ENCODE measurements at places on chromosomes 3 and 15.
A peak's percentile ranks its signal among the peaks of the same experiment; 100 is the strongest.

DNA sequence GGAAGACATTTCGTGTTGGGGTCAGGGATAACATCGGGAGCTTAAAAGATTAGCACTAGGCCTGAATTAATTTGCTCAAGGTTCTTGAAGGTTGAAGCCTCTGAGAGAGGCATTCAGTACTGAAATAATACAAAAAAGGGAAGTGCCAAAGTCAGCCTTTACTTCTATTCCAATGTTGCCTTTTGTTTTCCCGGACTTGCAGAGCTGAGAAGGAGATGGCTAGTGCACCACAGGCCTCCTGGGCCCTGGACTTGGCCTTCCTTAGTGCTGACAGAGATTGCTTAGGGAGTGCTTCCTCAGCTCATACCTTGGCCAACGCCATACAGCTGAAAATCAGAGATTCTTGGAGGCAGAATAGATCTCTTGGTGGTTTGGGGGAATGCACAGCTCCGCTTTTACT is 333.6 kb upstream of the TBL1XR1 start:
- H3K4me1 ChIP-seq = peaks cover 8% of the 10 kb centered on the region
- no peaks in the 10 kb centered on the region for H3K27me3 ChIP-seq
- DNase-seq = no peak
- H3K4me3 ChIP-seq = no peak overlapping the region
- no peak overlapping the region for H3K27ac ChIP-seq

DNA sequence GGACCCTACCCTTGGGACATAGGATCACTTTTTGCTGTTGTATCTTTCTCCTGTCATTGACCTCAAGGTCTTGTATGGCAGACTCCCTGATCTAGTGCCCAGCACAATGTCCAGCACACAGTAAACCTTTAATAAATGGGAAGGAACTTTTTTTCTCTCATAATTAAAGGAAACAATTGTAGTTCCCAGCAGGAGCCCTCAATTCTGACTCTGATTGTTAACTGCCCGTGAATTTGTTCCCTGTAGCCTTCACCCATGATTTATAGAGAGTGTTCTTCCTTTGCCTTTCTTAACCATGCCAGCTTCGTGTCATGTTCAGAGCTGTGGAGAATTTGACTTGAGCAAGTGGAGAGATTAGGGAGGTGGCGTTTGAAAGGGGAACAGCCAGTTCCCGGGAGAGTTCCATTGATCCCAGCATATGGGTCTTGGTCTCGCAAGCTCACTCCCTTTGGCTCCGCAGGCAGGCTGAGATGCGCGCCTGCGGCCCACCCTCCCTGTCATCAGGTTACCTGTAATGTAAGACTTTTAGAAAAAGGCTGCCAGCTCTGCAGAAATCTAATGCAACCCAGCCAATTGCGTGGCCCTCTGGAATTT is 182.6 kb downstream of the TP63 start:
- H3K4me1 ChIP-seq = peaks cover 2% of the 10 kb centered on the region
- H3K36me3 ChIP-seq = no peaks in the 10 kb centered on the region
- H3K4me3 ChIP-seq = no peak overlapping the region
- H3K27ac ChIP-seq = no peak overlapping the region

DNA sequence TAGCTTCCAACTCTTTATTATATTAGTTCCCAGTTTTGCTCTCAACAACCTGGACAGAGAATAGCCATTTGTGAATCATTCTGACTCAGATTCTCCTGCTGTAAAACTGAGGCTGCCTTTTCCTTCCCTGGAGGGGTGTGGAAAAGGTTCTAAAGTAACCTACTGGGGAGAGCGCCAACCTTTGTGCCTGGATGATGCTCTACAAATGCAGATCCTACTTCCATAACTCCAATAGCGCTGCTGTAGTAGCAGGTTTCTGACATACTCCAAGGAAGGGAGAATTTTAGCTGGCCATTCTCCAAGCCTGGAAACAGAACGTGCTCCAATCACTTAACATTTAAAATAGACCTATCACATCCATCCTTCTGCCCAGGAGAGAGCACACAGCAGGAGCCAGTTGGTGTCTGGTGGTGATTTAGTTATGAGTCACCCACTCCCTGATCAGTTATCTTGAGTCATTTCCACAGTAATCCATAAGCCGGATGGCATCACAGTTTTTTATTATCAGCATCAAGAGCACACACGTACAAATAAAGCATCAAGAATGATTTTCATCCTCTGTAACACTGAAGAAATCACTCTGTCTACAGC is 38.3 kb downstream of the MYH15 start:
- peak; percentile 95 for DNase-seq
- peaks cover 8% of the 10 kb centered on the region for H3K4me1 ChIP-seq
- H3K36me3 ChIP-seq = no peaks in the 10 kb centered on the region
- peak overlapping the region; percentile 41 for H3K27ac ChIP-seq

GRCh38 chr3:112117841-112118571 is 15.0 kb downstream of the GCSAM start:
- no peak overlapping the region for H3K27ac ChIP-seq
- no peaks in the 10 kb centered on the region for H3K4me1 ChIP-seq
- DNase-seq = no peak

DNA sequence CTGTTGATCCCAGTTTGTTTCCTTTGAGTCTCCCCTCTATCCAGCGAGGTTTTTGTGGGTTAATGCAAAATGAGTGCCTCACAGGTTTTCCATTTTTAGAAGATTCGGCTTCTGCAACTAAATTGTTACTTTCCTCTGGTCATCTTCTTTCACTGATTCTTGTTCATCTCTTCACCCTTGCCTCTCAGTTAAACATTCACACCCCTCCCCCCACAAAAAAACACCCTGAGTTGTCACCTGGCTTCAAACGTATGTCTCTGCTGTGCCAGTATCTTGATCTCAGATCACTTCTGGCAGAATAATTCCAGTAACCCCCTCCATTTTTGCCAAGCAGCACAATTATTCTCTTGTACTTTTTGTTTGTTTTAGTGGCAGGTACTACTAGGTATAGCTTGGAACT is 12.3 kb upstream of the CLDN16 start:
- DNase-seq = no peak
- H3K27me3 ChIP-seq = no peaks in the 10 kb centered on the region
- H3K36me3 ChIP-seq = no peaks in the 10 kb centered on the region
- no peak overlapping the region for H3K4me3 ChIP-seq

DNA sequence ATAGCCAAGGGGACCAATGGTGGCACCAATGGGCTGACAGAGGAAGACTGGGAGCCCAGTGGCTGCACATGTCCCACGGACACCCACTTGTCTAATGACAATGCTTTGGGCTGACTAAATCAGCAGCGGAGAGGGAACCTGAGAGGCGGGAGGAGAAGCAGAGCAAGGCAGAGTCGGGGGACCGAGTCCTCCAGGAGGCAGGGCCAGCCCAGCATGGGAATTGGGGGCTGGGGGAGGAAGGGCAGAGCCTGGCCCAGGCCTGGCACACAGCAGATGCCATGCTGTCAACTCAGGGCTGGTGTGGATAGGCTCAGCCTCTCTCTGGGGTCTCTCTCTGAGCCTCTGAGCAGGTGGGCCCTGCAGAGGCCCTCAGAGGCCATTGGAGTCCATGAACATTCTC is 78.4 kb upstream of the KLF13 start:
- no peaks in the 10 kb centered on the region for H3K36me3 ChIP-seq
- no peak overlapping the region for H3K27ac ChIP-seq
- no peak overlapping the region for H3K4me3 ChIP-seq
- peaks cover 40% of the 10 kb centered on the region for H3K27me3 ChIP-seq
- no peaks in the 10 kb centered on the region for H3K4me1 ChIP-seq

DNA sequence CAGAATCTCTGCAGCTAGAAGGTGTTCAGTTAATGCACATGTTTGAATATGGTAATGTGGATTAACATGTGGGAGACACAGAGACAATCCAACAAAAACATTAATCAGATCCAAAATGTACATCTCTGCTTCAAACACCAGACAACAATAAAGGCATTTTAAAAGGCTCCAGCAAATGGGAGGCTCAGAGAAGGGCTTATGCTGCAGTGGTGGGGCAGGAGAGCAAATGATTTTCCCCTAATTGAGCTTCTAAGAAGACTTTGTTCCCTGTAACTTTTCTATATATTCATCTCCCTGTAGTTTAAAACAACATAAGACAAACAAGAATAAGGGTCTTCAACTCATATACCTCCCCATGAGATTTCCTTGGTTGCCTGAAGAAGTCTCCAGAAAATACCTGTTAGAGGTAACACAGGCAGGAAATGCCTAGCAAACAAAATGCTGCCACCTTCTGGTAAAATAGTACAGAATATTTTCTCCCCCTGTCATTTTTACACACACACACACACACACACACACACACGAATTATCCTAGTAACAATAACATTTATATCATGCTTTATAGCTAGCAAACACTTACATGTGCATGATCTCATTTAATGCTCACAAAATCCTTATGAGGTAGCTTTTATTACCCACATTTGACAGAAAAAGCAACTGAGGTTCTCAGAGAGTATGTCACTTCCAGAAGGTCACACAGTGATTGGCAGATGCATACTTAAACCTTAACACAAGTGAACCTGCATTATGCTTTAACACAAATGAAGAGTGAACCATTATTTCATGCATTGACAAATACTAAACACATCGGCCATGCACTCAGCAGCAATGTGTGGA is 123.4 kb upstream of the MB21D2 start:
- no peaks in the 10 kb centered on the region for H3K27me3 ChIP-seq
- no peaks in the 10 kb centered on the region for H3K4me1 ChIP-seq
- H3K27ac ChIP-seq = no peak overlapping the region
- no peaks in the 10 kb centered on the region for H3K36me3 ChIP-seq
- peak; percentile 60 for DNase-seq

DNA sequence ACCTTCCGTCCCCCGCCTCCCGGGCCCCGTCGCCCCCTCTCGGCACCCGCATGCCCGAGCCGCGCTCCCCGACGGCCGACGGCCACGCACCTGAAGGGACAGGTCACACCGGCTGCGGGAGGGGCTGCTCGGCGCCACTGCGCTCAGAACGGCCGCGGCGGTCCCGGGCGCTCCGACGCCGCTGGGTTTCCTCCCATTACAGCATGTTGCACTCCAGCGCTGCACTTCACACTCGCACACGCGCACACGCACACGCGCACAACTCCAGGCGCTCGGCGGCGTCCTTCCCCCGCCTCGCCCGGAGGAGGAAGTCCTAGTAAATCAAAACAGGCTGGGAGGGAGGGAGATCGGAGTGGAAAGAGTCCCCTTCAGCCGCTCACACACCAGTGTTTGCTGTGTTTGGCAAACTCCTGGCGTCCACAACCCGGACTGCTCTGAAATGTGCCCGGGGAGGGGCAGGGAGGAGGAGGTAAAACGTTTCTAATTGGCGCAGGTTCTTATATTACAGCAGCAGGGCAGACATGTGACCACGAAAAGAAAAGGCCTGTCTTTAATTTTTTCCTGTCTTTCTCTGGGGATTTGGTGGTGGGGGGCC is 76.7 kb upstream of the VGLL4 start:
- no peaks in the 10 kb centered on the region for H3K36me3 ChIP-seq
- H3K27me3 ChIP-seq = peaks cover 11% of the 10 kb centered on the region
- H3K27ac ChIP-seq = peak overlapping the region; percentile 48
- H3K4me3 ChIP-seq = peak overlapping the region; percentile 76
- no peaks in the 10 kb centered on the region for H3K4me1 ChIP-seq

- peak; percentile 98 for DNase-seq
- H3K27ac ChIP-seq = peak overlapping the region; percentile 80
- H3K4me3 ChIP-seq = no peak overlapping the region
- H3K27me3 ChIP-seq = no peaks in the 10 kb centered on the region
- H3K4me1 ChIP-seq = peaks cover 19% of the 10 kb centered on the region
Measured at GRCh38 chr3:112653881-112654300, 12.9 kb upstream of the CCDC80 start.

DNA sequence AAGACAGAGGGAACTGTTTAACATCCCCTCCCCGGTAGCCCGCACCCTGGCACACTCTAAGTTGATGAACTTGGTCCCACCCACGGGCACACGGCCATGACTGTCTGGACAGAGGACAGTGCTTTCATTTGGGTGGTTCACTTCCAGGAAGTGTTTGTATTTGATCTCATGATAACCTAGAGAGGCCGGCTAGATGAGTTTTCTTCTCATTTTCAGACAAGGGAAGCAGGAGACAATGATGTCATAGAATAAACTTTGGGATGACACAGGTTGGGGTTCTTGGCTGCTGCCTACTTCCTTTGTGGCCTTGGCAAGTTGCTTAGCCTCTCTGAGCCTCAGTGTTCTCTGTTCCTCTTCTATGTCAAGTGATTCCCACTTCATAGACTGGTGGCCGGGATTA is 16.1 kb upstream of the LYSMD4 start:
- no peaks in the 10 kb centered on the region for H3K4me1 ChIP-seq
- H3K4me3 ChIP-seq = no peak overlapping the region
- peak; percentile 10 for DNase-seq
- H3K27me3 ChIP-seq = peaks cover 25% of the 10 kb centered on the region
- no peaks in the 10 kb centered on the region for H3K36me3 ChIP-seq

DNA sequence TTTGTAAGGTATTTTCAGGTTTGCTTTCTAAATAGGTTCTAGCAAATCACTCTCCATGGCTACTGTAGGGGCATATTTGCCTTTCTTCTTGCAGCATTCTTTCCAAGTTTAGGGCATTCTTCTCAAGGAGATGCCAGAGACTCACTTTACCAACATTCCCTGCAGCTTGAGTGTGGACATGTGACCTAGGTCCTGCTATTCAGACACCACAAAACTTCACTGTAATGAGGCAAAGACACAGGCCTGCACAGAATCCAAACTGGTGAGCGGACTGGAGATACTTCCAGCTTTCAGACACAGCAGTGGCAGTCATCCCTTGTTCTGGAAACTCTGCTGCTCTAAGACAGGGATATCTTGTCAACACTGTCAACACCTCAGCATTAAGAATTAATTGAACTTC is 146.4 kb upstream of the PFN2 start:
- H3K4me1 ChIP-seq = peaks cover 4% of the 10 kb centered on the region
- no peaks in the 10 kb centered on the region for H3K27me3 ChIP-seq
- no peaks in the 10 kb centered on the region for H3K36me3 ChIP-seq
- H3K27ac ChIP-seq = no peak overlapping the region

DNA sequence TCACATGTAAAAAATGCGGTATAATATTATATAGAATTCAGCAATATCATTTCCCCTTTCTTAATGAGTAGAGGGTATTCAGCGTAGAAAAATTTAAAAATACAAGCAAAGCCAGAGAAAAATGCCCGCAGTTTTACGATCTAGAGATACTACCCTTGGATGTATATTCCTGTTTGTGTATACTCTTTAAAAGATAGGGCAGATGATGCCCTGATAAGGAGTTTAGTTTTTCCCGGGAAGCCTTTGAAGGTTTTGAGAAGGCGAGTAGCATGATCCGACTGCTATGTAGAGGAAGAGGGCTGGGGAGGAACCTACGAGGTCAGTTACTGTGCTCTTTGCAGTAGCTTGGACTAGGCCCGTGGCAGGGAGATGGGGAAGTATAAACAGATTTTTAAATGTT is 1.2 kb downstream of the YEATS2 start:
- H3K27me3 ChIP-seq = no peaks in the 10 kb centered on the region
- H3K27ac ChIP-seq = peak overlapping the region; percentile 96
- H3K36me3 ChIP-seq = peaks cover 3% of the 10 kb centered on the region
- DNase-seq = peak; percentile 33

- DNase-seq = no peak
- H3K4me1 ChIP-seq = peaks cover 35% of the 10 kb centered on the region
- H3K4me3 ChIP-seq = no peak overlapping the region
- H3K36me3 ChIP-seq = no peaks in the 10 kb centered on the region
- 0 out of 2 replicates have a peak, but pooled peaks cover 2% of the 10 kb centered on the region for H3K27me3 ChIP-seq
- no peak overlapping the region for H3K27ac ChIP-seq
Measured at GRCh38 chr15:68423359-68424296, 8.3 kb downstream of the ITGA11 start.

- H3K27me3 ChIP-seq = no peaks in the 10 kb centered on the region
- H3K36me3 ChIP-seq = no peaks in the 10 kb centered on the region
- no peak overlapping the region for H3K4me3 ChIP-seq
- H3K27ac ChIP-seq = no peak overlapping the region
- H3K4me1 ChIP-seq = no peaks in the 10 kb centered on the region
- DNase-seq = no peak
Measured at GRCh38 chr3:40715551-40715950, 190.8 kb downstream of the ZNF621 start.
